GM12864 (cell line): ENCODE measurements at places on chromosomes 4 and X.
A peak's percentile ranks its signal among the peaks of the same experiment; 100 is the strongest.

DNA sequence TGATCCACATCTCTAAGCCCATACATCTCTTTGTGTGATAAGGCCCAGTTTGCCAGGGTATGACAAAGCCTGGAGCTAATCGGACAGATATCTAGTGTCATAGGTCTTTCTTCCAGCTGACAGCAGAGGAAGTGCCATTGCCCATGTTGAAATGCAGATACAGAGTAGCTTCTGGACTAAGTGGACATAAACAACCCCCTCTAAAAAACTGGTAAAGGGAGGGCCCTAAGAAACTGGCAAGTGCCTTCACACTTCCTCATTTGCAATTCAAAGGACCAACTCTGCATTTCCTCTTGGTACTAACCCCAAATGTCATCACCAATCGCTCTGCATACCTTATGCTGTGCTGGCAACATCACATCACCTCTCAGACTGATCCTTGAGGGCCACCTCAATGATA, 20.8 kb downstream of the ARHGEF6 start:
- DNase-seq, result no peak

- no peak for DNase-seq
Observed at GRCh38 chr4:106264331-106264728, 51.7 kb downstream of the TBCK start.

GRCh38 chrX:10831716-10832502, 211.5 kb upstream of the MID1 start:
- DNase-seq, result no peak

GRCh38 chr4:47002580-47002979, 9.2 kb upstream of the GABRA4 start:
- DNase-seq, result no peak

GRCh38 chr4:140116442-140117104, 37.4 kb downstream of the MAML3 start:
- no peak for DNase-seq

GRCh38 chr4:100285121-100285520, 94.9 kb upstream of the DDIT4L start:
- DNase-seq, result no peak

- DNase-seq, result no peak
Observed at GRCh38 chr4:77634132-77634785, 28.6 kb downstream of the CXCL13 start.

DNA sequence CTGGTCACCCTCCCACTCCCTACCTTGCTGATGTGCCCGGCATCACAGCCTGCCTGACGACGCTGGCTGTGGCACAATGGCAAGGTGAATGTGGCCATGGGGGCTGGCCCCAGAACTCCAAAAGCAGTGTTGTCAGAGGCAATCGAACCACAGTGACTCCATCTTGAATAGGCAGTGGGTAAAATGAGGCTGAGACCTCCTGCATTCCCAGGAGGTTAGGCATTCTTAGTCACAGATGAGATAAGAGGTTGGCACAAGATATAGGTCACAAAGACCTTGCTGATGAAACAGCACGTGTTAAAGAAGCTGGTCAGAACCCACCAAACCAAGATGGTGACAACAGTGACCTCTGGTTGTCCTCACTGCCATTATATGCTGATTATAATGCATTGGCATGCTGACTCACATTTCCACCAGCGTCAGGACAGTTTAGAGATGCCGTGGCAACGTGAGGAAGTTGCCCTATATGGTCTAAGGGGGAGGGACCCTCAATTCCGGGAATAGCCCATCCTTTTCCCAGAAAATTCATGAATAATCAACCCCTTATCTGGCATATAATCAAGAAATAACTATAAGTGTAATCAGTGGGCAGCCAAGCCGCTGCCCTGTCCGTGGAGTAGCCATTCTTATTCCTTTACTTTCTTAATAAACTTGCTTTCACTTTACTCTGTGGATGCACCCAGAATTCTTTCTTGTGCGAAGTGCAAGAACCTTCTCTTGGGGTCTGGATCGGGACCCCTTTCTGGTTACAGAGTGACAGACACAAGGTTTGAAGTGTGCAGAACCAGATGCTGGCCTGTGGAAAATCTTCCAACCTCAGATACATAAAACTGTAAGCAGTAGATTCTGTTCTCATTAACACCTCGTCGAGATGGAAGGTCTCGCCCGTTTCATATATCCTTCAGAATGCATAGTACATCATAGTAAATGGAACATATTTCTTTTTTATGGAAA, 26.8 kb upstream of the CLDN24 start:
- no peak for DNase-seq

GRCh38 chrX:40476958-40477357, 103.8 kb upstream of the ATP6AP2 start:
- DNase-seq, result no peak

DNA sequence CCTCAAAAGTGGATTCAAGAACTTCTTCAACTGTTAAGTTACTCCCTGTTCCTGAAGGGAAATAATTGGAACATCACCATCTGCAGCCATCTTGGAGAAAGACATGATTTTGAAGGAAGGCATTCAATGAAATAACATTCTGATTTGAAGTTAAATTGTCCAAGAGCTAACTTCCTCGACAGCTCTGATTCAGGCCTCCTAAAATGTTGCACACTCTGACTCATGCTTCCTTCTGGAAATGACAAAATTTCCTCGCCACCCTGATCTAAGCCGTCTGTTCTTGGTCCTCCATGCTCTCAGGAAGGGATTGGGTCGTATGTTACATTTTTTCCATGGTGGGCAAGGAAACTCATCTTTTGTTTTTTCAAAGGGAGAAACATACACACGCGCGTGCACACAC, 496.9 kb upstream of the DIPK2B start:
- no peak for DNase-seq

DNA sequence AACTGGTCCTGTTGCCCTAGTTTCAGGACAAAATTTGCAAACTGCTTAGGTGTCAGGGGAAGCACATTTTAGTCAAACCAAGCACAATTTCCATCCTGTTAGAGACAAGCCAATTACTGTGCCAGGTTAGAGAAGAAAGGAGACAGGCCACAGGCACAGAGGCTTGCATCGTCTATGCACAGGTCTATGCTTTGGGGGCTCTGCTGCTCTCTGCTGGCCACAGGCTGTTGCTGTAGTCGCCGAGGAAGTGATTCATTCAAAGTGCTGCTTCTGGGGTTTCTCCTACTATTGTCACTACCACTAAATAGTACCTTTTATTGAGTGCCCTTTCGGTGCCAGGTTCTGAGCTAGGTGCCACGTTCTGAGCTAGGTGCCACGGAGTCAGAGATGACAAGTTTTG, 45.5 kb downstream of the VGLL1 start:
- DNase-seq, result no peak

DNA sequence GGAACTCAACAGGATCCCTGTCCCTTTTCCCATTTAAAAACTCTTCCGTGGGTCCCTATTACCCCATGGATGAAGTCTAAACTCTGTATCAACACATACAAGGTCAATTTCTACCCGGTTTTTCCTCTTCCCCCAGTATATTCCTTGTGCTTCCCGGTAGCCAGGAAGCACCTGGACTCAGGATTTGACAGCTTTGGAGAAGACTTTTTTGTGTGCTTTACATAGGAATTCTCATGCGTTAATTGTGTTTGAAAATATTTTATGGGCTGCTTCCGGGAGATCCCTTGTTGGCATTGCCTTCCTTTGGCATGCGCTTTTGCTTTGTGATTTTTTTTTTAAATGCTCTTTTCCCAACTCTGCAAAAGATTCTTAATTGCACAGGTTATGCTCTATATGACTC, 7.2 kb downstream of the SMS start:
- no peak for DNase-seq

- DNase-seq, result peak; percentile 45
Observed at GRCh38 chr4:112145790-112146501, 692 bp downstream of the FAM241A start.

- DNase-seq, result no peak
Observed at GRCh38 chrX:84118315-84118714, 69.7 kb downstream of the RPS6KA6 start.
